Dorsolateral prefrontal cortex (tissue), 122 donors: ENCODE measurements at places on chromosomes 2 and 18.

GRCh38 chr2:227876300-227876801 lies 4.9 kb downstream of the DAW1 start:
- DNase-seq, result no peak

GRCh38 chr2:126860385-126860784 lies 38.3 kb upstream of the TEX51 start:
- no peak for DNase-seq

DNA sequence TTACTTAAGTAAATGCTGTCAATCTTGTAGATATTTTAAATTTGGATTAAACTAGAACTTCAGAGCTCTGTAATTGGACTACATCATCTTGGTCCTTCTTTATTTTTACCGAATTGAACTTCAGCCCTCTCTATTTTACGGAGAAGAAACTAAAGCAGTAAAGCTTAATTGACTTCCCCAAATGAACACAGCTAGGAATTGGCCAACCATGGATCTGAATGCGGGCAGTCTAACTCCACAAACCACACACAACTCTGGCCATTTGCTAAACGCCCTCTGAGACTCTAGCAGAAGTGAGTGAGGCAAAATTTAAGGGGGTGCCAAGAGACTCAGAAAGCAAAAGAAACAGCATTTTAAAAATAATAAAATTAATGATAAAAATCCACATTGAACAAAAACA lies 86.3 kb upstream of the KCTD1 start:
- DNase-seq, result no peak

- no peak for DNase-seq
Measured at GRCh38 chr18:27135504-27136207, 49.5 kb downstream of the CHST9 start.

DNA sequence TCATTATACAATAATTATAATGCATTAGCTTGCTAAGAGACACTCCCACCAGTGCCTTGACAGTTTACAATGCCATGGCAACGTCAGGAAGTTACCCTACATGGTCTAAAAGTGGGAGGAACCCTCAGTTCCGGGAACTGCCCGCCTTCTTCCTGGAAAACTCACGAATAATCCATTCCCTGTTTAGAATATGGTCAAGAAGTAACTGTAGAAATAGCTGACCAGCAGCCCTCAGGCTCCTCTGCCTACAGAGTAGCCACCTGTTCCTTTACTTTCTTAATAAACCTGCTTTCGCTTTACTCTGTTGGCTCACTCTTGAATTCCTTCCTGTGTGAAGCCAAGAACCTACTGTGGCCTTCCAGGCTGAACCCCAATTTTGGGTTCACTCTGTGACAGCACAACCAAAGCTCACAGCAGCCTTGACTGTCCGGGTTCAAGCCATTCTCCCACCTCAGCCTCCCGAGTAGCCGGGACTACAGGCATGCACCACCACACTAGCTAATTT lies 20.0 kb upstream of the PTPN2 start:
- DNase-seq, result no peak

DNA sequence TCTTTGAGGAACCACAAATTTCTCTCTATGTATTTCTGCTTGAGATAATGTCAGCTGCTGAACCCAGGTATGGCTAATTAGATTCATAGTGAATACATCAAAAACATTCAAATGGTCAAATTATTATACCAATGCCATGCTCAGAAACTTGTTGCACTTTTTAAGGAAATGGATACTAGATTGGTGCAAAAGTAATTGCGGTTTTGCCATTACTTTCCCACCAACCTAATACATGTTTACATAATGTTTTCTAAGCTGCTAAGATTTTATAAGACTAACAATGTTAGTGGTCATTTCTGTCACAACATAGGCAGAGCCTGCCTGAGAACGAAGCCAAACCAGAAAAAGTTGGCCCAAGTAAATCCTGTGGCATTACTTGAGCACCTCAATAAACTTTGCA lies 568.2 kb upstream of the LRATD1 start:
- DNase-seq, result no peak
